ENCODE measurements at places on chromosomes 1 and 21.

GRCh38 chr1:113787663-113788062, 24.6 kb downstream of the RSBN1 start:
- no peak for DNase-seq

DNA sequence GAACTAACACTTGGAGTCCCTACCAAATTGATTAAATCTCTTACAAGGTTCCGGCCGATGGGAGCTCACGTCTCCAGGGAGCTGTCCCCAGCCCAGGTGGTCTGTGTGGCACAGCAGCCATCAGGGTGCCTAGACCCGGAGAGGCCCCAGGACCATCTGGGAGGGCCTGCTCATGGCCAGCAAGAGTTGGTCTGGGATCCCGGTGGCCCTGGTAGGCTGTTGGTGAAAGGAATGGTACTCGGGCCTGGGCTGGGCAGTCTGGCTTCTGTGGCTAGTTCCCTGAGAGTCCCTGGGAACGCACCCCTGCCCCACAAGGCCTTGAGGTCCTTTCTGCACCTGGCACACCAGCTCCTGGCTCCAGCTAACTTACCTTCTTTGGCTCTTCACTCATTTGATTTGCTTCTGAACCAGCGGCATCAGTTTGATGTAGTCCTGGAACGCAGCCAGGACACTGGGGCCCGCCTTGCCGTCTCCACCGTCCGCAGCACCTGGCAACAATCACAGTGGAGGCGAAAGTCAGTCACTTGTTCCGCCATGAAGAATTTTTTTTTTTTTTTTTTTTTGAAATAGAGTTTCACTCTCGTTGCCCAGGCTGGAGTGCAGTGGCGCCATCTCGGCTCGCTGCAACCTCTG, 62.5 kb downstream of the SCCPDH start:
- DNase-seq = no peak

- no peak for DNase-seq
Measured at GRCh38 chr1:204046346-204046745, 26.6 kb upstream of the SOX13 start.

- DNase-seq = no peak
Measured at GRCh38 chr1:147897029-147897752, 5.4 kb upstream of the GJA8 start.

- no peak for DNase-seq
Measured at GRCh38 chr1:207672522-207673130, 27.7 kb downstream of the CR1L start.

DNA sequence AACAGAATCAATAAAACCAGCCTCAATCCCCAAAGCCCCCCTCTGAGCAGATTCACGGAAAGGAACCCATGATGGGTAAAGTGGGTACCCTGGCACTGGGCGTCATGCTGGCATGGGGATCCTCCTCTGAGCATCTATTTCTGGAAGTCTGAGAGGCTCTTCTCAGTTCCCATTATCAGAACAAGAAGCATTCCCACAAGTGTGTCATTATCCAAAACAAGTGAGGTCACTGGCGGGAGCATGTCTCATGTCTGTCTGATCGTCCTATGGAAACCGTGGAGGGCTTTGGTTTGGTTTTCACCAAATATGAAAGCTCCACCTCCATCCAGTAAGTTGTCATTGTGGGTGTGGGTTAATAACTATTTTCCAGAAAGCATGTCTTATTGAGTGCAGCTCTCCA, 70.7 kb downstream of the PGM1 start:
- no peak for DNase-seq
